ENCODE measurements at places on chromosomes 4 and X.

DNA sequence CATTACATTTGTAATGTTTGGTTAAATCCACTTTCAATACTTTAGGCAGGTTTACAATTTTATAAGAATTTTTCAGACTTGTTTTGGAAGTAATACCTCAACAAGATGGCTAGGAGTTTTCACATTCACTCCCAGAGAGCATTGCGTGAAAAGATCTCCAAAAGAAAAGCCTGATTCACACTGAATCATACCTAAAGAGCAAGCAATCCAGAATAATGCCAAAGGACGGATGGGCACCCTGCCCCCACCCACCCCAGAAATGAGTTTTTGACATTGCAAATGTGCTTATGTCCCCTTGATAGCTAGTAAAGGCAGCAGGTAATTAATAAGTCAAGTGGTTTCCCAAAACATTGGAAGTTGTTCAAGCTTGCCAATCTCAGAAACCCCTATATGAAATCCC lies 557.7 kb upstream of the TENM3 start:
- no peak for DNase-seq

- DNase-seq, result no peak
These were observed 364.3 kb downstream of the FBXO8 start for GRCh38 chr4:173919196-173919595.

DNA sequence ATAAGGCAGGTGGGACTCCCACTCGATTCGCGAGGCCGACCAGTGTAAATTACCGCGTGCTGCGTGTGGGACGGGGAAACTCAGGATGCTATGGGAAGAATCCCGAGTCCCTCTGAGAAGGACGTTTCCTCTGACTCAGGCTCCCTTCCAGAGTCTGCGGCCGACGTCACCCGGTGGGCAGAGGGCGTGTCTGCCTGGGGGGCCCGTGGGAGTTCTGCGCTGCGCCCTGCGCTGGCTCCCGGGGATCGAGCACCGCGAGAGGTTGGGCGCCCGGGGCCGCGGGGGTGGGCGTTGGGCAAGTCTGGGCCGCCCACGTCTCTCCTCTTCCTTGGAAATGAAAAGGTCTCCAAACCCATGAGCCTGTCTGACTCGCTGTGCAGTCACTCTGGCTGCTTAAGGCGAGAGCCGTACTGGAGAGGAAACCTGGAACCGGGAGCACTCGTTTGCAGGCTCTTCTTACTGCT lies 568 bp downstream of the NIPAL1 start:
- DNase-seq, result no peak

- no peak for DNase-seq
These were observed 211.0 kb upstream of the ADGRL3 start for GRCh38 chr4:60989141-60989540.

GRCh38 chr4:25904748-25905082 lies 9.3 kb upstream of the SMIM20 start:
- no peak for DNase-seq

DNA sequence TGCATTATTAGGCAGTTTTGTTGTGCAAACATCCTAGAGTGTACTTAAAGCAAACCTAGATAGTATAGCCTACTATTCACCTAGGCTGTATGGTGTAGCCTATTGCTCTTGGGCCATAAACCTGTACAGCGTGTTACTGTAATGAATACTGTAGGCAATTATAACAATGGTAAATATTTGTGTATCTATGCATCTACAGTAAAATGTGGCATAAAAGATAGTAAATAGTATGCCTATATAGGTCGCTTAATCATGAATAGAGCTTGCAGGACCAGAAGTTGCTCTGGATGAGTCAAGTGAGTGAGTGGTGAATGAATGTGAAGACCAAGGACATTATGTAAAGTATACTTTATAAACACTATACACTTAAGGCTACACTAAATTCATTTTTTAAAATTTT lies 16.6 kb downstream of the USO1 start:
- DNase-seq, result no peak

DNA sequence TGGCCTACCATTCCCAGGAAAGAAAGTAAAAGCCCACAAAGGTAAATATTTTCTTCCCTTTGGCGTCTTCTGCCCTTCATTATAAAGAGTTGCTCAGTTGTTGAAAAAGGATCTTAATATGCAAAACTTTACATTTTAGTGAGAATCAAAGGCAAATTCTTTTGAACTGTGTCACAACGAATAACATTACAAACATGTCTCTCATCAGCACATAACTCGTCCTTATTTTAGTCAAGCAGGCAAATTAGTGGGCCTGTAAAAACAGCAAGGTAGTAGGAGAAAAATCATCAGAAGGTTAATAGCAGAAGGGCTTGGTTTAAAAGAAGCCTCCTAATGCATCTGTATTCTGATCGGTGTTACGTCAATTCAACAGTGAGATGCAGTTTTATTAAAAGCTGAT lies 647.3 kb upstream of the DIPK2B start:
- no peak for DNase-seq

GRCh38 chr4:6926081-6926480 lies 16.5 kb downstream of the TBC1D14 start:
- DNase-seq, result no peak

DNA sequence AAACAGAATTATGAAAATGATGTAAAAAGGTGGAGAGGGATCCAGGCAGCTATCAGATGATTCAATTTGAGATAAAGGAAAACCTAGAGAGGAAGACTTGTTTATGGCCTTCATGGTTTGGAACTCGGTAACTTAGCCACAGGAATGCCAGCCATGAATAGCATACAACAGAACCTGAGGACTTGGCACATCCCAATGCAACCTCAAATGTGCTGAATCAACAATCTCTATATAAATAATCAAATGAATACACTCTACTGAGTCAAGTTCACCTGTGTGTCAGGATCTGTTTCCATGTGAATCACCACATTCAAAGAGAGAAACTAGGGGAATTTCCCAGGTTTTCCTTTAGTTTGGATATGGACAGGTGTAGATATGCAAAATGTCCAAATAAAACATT lies 86.9 kb downstream of the MBNL3 start:
- no peak for DNase-seq

GRCh38 chr4:30720661-30721184 lies 554 bp downstream of the PCDH7 start:
- DNase-seq, result peak; percentile 39

DNA sequence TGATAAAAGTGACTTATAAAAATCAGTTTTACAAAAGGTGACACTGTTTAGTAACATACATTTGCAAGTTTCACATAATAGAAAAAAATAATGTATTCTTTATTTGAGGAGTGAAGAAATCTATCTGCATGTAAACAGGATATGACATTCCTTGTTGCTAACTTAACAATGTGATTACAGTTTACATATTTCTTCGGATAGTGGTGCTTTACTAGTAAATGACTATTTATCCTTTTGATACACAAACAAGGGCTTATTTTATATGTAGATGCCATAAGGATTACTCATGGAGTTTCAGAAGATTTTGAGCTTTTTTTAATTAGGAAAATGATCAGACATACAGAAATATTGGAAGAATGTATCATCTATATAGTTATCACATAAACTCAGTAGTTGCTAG lies 126.5 kb downstream of the SLIT2 start:
- no peak for DNase-seq

DNA sequence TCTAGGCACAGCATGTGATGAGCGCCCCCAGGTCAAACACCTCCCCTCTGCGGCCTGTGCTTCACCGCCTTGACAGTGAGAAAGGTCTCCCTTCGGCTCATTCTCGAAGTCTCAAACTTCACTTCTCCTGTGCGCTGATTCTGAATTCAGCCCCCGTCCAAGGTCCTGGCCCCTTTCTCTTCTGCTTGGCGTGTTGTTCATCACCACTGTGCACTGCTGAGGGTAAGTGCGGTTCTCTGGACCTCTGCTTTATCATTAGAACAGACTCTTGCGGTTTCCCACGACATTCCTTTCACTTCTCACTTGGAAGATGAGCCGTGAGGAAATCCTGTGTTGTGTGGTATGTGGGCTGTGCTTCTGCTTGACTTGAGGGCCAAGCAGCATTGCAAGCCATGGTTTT lies 11.9 kb downstream of the HTT-AS start:
- DNase-seq, result no peak

GRCh38 chr4:2135083-2135482 lies 76.0 kb downstream of the NAT8L start:
- DNase-seq, result no peak

DNA sequence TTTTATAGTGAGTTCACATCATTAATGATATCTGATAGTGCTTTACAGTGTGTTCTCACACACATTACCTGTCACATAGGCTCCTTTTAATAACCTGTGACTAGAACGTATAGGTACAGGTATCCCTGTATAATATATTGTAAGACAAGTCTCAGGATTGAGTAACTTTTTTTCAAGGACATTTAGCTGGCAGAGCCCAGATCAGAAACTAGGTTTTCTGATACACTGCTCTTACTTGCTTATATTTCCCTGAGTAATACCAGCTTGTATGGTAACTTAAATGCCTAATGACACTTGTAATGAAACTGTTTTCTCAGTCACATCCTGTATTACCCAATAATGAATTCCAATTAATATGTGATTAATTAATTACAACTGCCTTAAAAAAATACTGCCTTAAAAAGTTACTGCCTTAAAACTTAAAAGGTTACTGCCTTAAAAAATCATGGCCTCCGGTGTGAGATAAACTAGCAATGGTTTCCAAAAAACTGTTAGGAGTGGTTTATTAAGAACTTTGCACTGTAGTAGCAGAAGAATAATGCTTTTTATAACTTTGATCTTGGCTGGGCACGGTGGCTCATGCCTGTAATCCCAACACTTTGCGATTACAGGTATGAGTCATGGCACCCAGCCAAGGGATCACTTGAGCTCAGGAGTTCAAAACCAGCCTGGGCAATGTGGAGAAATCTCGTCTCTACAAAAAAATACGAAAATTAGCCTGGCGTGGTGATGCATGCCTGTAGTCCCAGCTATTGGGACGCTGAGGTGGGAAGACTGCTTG lies 11.9 kb downstream of the COPS4 start:
- DNase-seq, result no peak

GRCh38 chr4:112759313-112759712 lies 122.4 kb downstream of the LARP7 start:
- no peak for DNase-seq

GRCh38 chrX:74578137-74578536 lies 36.3 kb downstream of the RLIM start:
- DNase-seq, result no peak

All from Ammon's horn (tissue), 1 donor.